Activated gamma-delta T cell treated with Interleukin-2 at 50 U/mL for 16 hours (primary cell): ENCODE measurements at places on chromosomes 1 and 21.
A peak's percentile ranks its signal among the peaks of the same experiment; 100 is the strongest.

- DNase-seq: no peak
These were observed 247.9 kb downstream of the FOXD2 start for GRCh38 chr1:47685763-47686066.

GRCh38 chr21:23152130-23152529 is 2153.9 kb downstream of the NCAM2 start:
- DNase-seq: no peak

GRCh38 chr1:201655243-201655642 is 116.3 kb downstream of the NAV1 start:
- no peak for DNase-seq

GRCh38 chr1:89195476-89195875 is 3.3 kb downstream of the GBP4 start:
- no peak for DNase-seq

- DNase-seq: peak; percentile 71
These were observed 25.1 kb upstream of the TMEM222 start for GRCh38 chr1:27296773-27297291.

GRCh38 chr1:193042766-193043691 is 16.1 kb downstream of the UCHL5 start:
- no peak for DNase-seq

GRCh38 chr1:208497866-208498541 is 253.8 kb upstream of the PLXNA2 start:
- DNase-seq: no peak

DNA sequence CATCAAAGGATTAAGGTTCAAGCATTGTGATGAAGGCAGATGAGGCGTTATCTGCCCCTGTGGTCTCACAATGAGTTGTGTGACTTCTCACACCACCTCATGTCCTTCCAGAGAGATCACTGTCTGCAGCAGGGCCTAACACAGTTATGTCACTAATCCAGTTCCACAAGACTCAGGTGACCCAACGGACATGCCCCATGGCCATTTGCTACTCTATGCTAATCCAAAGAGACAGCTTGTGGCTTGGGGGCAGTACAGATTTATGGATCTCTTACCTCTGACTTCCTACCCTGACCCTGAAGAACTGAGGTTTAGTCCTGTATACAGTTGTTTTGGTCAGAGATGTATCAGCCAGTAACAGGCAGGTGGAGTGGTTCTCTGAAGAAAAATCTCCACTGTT is 147.1 kb downstream of the GLUL start:
- no peak for DNase-seq

DNA sequence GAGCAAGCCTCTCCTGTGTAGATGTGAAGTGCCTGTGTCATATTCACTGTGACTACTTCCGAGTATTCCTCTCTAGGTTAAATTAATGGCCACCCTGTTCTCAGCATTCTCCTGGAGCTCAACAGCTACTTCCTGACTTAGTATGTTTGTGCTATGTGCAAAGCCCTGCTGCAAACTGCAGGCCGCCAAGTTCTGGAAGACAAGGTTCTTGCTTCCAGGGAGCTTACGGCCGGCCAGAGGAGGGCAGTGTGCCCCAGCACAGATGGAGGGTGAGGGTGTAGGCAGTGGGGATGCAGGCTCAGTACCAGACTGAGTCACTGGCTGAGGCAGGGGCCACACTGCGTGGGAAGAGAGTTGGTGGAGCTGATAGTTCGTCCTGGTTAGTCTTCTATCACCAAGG is 43.2 kb downstream of the ELK4 start:
- DNase-seq: no peak
